ENCODE measurements at places on chromosomes 5 and 9.

- no peak for DNase-seq
These were observed 9.6 kb downstream of the EFNA5 start for GRCh38 chr5:107661038-107661649.

- DNase-seq, result no peak
These were observed 121.7 kb upstream of the RAD23B start for GRCh38 chr9:107161338-107161737.

- peak; percentile 20 for DNase-seq
These were observed 58.0 kb downstream of the RNF38 start for GRCh38 chr9:36341936-36342577.

DNA sequence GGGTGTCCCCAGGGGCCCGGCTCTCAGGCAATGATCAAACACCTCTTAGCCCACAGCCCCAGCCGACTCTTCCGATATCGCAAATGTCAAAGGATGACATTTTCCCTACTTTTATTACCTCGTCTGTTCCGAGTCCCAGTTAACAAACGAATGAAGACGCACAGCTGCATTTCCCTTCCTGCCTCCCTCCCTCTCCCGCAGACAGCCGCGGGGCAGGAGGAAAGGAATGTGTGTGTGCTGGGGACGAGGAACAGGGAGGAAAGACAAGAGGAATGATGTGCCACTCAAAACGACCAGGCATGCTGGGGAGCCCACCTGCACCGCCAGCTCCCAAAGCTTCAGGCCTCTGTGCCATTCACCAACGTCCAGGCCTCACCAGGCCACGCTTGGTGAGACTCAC is 125.9 kb upstream of the SARDH start:
- DNase-seq, result peak; percentile 28

DNA sequence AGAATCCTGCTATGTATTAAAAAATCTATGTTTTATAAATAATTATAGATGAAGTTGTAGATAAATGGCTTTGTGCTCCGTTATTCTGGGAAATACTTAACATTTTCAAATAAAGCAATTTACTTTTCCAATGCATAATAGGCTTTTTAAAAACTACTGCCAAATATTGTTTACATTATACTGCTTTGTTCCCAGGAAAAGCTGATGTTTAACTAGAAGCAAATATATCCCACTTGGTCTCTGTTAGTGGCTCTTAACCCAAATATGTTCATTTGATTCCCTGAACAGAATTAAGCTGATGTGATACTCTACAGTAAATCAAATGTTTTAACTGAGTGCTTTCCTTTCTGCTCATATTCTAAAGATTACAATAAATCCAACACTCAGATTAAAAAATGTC is 326.3 kb downstream of the SLCO4C1 start:
- DNase-seq, result no peak

DNA sequence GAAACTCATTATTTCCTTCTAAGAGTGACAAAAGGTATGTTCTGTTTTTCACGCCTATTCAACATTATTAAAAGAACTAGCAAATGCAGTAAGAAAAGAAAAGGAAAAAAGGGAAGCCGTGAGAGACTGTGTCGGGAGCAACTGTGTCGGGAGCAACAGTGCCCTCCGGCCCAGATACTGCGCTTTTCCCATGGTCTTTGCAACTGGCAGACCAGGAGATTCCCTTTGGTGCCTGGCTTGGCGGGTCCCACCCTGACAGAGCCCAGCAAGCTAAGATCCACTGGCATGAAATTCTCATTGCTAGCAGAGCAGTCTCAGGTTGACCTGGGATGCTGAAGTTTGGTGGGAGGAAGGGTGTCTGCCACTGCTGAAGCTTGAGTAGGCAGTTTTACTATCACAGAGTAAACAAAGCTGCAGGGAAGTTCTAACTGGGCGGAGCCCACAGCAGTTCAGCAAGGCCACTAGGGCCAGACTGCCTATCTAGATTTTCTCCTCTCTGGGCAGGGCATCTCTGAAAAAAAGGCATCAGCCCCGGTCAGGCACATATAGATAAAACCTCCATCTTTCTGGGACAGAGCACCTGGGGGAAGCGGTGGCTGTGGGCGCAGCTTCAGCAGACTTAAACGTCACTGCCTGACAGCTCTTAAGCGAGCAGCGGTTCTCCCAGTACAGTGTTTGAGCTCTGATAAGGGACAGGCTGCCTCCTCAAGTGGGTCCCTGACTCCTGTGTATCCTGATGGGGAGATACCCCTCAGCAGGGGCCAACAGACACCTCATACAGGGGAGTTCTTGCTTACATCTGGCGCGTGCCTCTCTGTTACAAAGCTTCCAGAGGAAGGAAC is 1237.4 kb upstream of the CDH18 start:
- no peak for DNase-seq

DNA sequence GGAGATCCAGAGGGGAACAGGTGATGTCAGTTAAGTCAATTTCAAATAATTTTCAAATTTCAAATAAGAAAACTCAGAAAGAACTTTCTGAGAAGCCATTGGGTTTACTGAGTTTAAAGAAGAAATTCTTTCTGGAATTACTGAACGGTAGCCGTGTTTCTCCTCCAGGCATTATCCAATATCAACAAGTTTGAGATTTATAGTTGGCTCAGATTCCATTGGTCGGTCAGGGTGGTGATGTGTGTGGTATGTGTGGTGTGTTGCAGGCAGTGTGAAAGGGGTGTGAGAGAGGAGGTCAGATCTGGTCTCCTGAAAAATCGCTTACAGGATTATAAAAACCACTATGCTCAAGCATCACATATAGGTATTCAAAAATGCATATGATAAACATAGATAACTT is 60.1 kb downstream of the PDE4D start:
- no peak for DNase-seq

DNA sequence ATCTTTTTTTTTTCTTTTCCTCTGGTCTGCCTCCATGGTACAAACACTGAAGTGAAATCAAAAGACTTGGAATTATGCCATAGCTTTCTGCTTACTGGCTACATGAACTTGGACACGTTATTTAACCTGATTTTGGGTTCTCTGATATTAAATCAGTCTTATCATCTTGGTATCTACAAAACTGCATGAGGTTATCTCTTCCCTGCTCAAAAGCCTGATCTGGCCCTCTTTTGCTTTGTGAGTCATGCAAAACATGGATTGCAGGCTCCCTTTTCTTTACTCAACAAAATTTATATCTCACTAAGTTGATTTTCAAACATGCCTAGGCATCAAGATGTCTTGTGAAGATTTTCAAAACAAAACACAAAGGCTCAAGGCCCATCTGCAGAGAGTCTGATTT is 45.9 kb upstream of the FST start:
- no peak for DNase-seq

- no peak for DNase-seq
These were observed 20.1 kb downstream of the SREK1 start for GRCh38 chr5:66164044-66164790.

GRCh38 chr5:120207129-120207528 is 257.0 kb upstream of the PRR16 start:
- peak; percentile 57 for DNase-seq

GRCh38 chr9:123033864-123034601 is 566 bp downstream of the GPR21 start:
- peak; percentile 31 for DNase-seq

GRCh38 chr9:111068771-111069170 is 30.5 kb upstream of the LPAR1 start:
- DNase-seq, result no peak

GRCh38 chr5:136007271-136007670 is 21.5 kb upstream of the TGFBI start:
- no peak for DNase-seq

DNA sequence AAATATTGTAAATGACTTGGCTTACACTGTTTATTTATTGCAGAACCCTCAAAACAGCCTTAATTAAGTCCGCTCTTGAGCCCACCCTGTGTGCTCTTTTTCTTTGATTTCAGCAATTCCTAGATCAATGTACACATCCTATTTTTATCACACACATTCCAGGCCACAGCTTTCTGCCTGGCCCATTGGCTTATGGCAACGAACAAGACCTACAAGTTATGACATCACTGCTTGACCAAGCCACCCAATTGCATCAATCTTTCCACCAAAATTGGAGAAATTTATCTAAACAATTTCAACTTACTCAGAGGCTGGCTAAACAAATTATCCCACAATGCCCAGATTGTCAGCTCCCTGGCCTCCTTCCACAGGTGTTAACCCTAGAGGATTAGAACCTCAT is 158.4 kb downstream of the CPLANE1 start:
- DNase-seq, result no peak

DNA sequence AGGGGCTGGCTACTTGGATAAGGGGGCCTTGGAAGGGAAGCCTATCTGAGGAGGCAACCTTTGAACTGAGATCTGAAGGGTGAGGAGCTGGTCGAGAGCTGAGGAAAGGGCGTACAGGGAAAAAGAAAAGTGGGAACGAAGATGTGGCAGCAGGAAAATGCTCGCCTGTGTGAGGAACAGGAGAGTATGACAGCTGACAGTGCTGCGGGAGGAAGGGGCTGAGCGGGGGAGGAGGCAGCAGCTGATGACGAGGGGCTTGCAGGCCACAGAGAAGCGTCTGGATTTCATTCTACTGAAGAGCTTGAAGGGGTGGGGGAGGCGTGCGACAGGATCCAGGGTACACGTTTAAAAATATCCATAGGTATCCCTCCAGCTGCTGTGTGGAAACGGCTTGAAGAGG is 28.9 kb downstream of the SH3PXD2B start:
- no peak for DNase-seq

- no peak for DNase-seq
These were observed 7.8 kb upstream of the FOXI1 start for GRCh38 chr5:170097934-170098333.

DNA sequence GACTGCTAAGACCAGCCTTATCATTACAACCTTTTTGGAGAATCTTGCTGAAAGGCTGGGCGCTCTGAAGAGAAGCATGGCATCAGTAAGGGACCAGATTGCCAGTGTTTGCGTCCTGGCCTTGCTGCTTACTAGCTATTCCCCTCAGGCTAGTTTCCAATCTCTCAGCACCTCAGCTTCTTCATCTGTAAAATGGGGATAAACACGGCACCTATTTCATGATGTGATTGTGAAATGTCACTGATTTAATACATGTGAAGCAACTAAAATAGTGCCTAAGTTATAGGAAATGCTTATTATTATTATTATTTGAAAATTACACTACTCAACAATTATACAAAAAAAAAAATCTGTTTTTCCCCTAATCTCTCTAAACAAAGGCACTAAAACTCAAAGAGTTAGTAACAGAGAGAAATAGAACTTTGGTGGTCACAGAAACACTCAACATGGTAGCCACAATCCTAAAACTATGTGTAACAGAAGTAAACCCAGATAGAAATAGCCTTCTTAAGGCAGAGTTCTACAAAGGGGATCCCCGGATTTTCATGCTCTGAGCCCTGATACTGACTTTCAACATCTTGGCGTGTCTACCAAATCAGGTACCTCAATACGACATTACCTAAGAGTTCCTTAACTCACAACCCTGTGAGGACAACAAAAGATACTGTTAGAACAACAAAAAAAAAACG is 62.0 kb downstream of the ENC1 start:
- DNase-seq, result no peak

DNA sequence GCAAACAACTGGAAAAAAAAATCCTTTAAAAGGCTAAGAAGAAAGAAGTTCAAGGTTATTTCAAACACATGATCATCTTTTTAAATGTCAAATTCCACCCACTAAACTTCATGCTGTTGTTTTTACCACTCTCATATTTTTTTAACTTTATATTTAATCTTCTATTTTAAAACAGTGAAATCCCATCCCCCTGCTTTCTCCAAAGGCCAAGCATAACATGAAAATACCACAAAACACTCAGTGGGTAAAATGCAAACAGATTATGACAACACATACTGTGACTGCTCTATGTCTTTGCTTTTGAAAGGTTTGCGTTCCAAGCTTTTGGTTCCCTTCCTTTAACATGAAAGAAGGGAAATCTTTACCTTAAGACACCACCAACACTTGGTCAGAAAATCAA is 127.6 kb downstream of the SNCAIP start:
- DNase-seq, result no peak

DNA sequence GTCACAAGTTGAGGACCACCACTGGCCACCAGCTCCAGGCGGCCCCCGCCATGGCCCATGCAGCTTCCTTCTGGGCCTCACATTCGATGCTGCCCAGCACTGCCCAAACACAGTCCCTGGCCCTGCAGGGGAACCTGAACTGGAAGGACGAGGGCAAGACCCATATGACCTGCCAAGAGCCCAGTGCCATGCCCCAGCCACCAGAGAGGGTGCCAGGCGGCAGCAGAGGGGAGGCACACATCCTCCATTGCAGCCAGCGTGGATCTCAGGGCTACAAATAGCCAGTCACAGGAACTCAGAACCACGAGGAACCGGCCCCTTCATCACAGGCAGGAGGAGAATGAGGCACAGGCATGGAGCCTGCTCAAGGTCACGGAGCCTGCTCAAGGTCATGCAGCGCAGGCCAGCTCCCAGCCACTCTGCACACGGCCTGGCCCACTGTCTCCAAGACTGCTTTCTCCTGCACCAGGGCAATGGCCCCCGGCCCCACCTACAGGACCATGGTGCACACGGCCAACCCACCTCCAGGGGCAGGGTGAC is 69.6 kb downstream of the SEMA4D start:
- DNase-seq, result no peak

GRCh38 chr5:80931411-80931810 is 28.8 kb upstream of the RASGRF2 start:
- DNase-seq, result no peak

- no peak for DNase-seq
These were observed 256.9 kb downstream of the GLIS3 start for GRCh38 chr9:4042991-4043390.

DNA sequence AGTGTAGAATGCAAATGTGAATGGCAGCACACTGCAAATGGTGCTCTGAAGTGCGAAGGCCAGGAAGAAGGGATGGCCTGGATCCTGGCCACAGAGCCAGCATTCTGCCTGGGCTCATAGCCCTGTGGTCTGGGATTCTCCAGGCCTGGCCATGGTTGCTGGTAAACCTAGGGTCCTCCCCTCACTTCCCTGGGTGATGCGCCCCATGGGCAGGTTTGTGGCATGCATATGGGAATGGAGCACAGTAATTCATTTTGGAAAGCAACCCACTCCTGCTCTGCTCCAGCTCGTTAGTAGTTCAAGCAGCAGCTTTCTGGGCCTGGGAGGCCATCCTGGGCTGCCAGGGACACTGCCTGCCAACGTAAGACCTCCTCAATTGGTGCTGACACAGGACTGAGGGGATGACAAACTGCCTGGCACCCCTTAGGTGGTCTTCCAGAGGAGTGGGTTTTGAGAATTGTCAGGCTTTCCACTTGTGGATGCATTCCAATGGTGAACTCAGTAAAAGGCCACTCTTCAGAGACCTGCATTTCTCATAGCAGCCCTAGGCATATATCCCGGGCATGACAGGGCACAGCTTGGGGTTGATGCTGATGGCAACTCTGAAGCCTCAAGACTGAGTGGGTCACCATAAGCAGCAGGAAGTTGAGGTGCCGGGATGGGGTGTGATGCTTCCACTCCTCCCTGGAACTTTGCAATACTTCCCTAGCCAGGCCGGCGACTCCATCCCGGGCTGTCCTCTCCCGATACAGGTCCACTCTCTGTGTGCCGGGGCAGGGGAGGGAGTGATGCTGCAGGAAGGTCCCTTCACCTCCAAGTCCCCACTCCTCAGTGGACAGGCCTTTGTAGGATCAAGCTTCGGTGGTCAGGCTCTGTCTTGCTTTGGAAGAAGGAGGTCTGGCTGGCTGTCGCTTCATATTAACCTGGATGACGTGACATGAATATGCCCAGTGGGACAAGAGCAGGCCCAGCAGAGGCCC is 1.2 kb upstream of the SLC25A48 start:
- DNase-seq, result no peak

GRCh38 chr9:134522976-134523375 is 118.6 kb upstream of the COL5A1 start:
- DNase-seq, result no peak

GRCh38 chr5:11182441-11183080 is 421.5 kb upstream of the DAP start:
- peak; percentile 57 for DNase-seq

All from fibroblast of lung (primary cell).